ENCODE measurements at places on chromosomes 11 and 22. TPM values are rescaled to one million over a fixed set of nuclear protein-coding genes. Genes with fewer than 3 reads are reported as not detected.
A peak's percentile ranks its signal among the peaks of the same experiment; 100 is the strongest.

Gene SCGB1C1
- total RNA-seq: not detected

DNA sequence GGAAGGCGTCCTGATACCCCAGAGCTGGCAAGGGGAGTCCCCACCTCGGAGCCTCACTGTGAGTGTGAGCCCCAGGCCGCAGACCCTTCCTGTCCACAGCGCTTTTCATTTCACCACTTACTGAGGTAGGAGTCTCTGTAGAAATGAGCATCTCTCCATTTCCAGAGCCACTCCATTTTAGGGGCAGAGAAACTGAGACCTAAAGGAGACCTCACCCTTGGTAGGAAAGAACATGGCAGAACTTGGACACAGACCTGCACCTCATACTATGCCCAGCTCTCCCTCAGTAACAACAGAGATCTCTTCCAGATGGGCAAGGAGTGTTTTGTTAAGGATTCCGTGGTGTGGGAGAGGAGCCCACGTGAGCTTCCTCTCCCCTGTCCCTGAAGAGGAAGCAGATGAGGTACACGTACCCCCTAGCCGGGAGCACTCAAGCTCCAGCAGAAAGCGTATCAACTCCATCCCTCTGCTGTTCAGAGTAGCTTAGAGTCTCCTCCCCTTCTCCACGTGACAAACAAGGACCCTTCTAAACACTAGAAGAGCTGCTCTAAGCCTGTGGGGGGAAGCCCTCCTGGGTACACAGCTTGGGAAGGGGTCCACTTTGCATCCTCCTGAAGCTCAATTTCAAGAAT is 532 bp upstream of the VSIG2 start:
- no peak for DNase-seq

- DNase-seq: no peak
Measured at GRCh38 chr11:82978422-82979099, 77.0 kb downstream of the DDIAS start.

Gene ELMOD1
- total RNA-seq: 0.03 TPM

Gene SCO2
- total RNA-seq: 6.3 TPM

Gene SUSD2
- 0.05 TPM for total RNA-seq

DNA sequence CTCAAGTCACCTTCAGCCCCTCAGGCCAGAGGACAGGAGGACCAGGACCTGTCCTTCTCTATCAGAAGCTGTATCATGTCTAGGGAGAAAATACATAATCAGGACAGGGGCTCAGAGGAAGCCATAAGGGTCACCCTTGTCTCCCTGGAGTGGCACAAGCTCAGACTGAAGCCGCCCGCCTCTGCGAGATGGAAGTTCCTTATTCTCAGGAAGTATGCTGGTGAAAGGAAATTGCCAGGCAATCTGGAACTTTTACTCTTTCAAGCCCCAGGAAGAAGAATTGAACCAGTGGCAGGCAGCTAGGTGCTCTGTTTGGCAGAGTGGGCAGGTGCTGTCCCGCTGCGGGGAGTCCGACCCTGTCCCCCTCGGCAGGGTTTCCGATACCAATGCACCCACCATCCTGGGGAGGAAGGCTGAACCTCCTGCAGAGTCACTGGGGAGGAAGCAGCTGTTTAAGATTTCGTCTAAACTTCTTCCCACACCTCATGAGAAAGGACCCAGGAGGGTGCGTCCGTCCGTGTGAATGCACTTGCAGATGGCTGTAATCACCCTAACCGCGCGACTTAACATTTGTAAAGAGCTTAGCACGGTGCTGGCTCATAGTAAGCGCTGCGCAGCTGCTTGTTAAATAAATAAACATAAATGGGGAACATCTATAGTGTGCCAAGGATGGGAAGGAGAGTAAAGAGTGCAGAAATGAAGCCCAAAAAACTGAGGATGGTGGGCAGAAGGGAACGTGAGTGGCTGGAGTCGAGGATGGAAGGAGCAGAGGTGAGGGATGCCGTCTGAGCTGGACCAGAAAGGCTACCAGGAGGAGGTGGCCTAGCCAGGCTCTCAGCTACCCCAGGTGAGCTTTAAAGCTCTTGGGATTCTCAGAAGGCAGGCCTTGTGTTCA is 5.0 kb upstream of the ANO1 start:
- DNase-seq: peak; percentile 54

- no peak for DNase-seq
Measured at GRCh38 chr11:114215871-114216795, 80.1 kb upstream of the NNMT start.

DNA sequence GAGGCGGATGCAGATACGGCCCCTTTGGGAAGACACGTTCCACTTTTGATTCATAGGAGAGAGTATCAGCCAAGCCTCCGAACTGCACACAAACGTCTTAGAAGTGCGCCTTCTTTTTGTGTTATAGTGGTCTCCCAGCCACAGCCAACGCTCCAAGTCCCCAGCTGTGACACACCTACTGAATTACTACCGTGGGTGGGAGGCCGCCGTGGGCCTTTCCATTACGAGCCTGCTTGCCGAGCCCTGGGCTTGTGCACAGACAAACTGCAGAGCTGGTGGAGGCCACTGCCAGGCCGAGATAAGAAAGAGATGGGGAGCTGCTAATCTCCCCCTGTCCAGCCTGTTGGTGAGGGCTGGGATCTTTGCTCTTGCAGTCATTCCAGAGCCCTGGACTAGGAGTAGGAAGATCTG is 761 bp downstream of the HMBS start:
- DNase-seq: no peak

Gene WT1
- total RNA-seq: not detected

DNA sequence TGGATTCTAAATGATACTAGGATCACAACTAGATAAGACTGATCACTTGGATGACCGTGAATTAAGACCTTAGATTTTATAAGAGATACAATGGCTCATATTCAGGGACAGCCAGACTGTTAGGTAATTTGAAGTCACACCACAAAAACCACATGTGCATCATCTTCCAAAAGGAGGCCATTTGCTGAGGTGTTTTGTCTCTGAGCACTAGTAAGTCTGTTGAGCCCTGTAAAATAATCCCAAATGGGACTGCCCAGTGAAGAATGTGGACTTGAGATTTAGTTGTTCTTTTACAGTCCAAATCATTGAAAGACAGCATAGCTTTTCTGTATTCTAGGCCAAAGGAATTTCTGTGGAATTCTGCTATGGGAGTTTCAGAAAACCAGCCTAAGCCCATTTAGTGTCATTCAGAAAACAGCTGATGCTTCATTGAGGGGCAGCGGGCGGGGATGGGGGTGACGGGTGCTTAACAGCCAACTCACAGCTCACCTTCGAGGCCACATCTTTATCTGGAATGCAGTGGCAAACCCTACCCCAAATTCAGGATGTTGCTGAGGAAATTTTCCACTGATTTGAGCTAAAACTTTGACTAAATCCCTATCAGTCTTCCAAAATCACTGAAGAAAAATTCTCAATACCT is 80.1 kb upstream of the BIRC3 start:
- no peak for DNase-seq

Gene EHF
- not detected for total RNA-seq

Gene DUSP8
- 0.82 TPM for total RNA-seq

DNA sequence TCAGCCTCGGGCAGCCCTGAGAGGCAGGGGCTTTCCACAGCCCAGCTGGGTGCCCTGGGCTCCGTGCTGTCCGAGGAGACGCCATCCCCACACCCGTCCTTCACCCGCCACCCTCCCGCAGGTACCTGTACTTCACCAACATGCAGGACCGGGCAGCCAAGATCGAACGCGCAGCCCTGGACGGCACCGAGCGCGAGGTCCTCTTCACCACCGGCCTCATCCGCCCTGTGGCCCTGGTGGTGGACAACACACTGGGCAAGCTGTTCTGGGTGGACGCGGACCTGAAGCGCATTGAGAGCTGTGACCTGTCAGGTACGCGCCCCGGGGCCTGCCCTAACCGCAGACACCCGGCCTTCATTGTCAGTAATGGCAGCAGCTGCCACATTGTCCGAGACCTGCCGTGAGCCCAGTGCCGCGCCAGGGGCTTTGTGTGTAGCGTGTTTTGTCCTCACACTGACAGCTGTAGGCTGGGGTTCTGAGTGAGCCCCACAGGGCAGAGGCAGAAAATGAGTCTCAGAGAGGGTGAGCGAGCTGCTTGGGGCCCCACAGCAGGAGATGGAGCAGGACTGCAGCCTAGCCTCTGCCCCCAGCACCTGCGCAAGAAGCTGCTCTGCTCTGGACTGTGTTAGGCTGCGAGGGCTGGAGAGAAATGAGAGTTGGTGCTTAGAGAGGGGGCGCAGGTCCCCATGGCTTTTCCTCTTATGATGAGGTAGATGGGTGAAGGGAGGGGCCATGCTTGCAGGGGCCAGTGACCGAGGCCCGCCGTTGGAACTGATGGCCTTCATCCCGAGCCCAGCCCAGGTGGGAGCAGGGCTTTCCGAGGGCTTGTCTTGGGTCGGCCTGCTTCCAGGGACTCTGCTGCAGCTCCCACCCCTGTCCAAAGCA is 35.3 kb upstream of the PPP6R3 start:
- DNase-seq: no peak

Gene GTSE1
- total RNA-seq: 36.2 TPM

- DNase-seq: no peak
Measured at GRCh38 chr11:109123816-109124787, 297.9 kb upstream of the C11orf87 start.

GRCh38 chr22:45703758-45704157 is 32.1 kb downstream of the ATXN10 start:
- DNase-seq: no peak

GRCh38 chr11:59000003-59000402 is 60.7 kb downstream of the GLYATL1 start:
- no peak for DNase-seq

- DNase-seq: no peak
Measured at GRCh38 chr11:119148720-119149017, 183 bp upstream of the ABCG4 start.

GRCh38 chr11:9605742-9606141 is 32.3 kb downstream of the WEE1 start:
- DNase-seq: no peak

GRCh38 chr11:121670805-121671282 is 218.1 kb upstream of the SORL1-AS1 start:
- no peak for DNase-seq

Gene C1QTNF5
- 0.11 TPM for total RNA-seq

Gene CADM1
- 4.1 TPM for total RNA-seq

DNA sequence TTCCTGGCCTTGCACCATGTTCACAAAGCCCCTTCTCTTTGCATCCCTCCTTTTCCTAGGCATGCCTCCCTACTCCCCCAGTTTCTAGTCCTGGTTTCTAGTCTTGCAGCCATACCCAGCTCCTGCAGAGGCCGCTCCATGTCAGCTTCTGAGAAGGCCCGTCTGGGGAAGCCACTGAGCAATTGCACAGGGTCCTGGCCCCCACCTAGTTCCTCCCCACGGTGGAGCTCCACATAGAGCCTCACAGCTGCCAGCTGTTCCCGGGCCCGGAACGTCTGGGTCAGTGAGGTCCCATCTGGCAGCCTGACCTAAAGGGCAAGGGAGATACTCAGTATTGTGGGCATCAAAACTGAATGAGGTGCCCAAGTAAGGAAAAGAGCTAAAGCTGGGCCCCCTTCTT is 2.2 kb downstream of the UBXN1 start:
- DNase-seq: no peak

GRCh38 chr11:108302121-108302785 is 79.4 kb downstream of the ATM start:
- no peak for DNase-seq

GRCh38 chr22:29716814-29717545 is 2.8 kb upstream of the CABP7 start:
- peak; percentile 56 for DNase-seq

Gene ANO5
- not detected for total RNA-seq

DNA sequence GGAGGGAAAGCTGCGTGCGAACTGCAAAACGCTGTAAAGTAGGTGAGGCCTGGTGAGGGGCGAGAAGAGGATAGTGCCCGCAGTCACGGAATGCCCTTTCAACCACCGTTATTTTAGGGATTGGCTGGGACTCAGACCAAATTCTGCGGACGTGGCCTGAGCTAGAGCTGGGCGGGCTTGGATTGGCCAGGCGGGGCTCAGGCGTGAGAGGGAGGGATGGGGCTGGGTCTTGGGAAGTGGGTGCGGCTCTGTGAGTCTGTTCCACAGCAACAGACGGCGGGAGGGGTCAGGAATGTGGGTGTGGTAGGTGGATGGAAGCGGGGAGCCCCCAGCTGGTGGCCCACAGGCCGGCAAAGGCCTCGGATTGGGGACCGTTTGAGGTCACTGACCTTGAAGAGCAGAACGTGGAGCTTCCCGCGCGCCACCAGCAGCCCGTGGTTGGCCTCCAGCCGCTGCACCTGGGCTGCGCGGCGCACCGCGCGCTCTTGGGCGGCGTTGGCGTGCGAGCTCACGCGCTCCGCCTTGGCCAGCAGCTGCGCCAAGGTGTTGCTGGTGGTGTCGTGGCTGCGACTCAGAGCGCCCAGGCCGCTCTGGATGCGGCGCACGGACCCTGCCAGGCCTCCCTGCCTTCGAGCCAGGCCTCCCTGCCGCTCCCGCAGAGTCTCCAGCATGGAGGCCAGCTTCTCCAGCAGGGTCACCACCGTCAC is 444 bp downstream of the CAVIN3 start:
- peak; percentile 83 for DNase-seq

DNA sequence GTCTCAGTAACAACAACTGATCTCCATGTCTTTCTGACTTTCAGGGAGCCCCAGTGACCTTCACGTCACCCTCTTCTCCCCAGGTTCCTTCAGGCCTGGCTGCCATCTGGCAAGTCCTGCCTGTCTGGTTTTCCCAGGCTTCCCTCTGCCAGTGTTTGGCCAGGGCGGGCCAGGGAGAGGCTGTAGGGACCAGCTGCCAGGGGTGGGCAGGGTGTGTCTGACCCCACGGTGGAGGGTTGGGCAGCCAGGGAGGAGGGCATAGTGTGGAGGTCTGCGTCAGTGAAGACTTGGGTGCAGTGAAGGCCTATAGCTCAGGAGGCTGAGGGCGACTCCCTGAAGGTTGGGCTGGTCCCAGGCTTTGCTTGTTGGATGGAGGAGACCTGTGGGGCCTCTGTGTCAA is 11.9 kb upstream of the MRGPRX2 start:
- DNase-seq: no peak

DNA sequence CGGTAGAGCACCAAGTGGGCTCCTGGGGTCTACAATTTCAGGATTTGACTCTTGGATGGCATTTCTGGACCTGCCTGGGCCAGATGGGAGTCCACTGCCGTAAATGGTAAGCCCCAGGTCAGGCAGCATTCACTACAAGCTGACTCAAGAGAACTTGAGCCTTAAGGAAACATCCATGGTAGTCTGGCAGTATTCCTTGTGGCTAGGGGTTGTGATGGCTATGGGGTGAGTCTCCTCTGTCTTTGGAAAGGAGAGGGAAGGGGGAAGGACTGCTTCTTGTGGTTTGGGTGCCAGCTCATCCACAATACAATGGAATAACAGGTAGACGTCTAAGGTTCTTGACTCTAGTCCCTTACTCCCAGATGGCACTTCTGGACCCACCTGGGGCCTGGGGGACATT is 32.3 kb upstream of the POU2AF2 start:
- no peak for DNase-seq

GRCh38 chr11:16604794-16605388 is 133.6 kb upstream of the C11orf58 start:
- DNase-seq: peak; percentile 75

- no peak for DNase-seq
Measured at GRCh38 chr22:43886231-43886630, 5.6 kb downstream of the PNPLA5 start.

DNA sequence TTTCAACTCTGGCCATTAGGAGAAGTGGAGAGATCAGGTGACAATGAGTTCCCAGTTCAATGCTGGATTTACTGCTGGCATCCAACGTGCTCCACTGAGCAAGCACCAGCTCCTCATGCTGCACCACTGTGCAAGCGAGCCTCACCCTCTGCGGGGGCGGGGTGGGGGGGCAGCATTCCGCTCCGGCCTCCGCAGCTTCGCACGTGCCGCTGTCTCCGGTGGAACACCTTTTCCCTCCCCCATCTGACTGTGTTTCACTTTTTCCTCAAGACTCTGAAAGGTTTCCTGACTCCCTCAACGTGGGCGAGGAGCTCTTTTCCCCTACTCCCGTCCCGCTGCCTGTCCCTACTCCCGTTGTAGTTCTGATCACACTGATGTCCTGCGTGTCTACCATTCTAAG is 835 bp upstream of the RHOD start:
- DNase-seq: no peak

Gene HTR3A
- not detected for total RNA-seq
